Glutamatergic neuron (in vitro differentiated cells): ENCODE measurements at places on chromosomes 6 and 20. TPM values are rescaled to one million over a fixed set of nuclear protein-coding genes. Genes with fewer than 3 reads are reported as not detected.
A peak's percentile ranks its signal among the peaks of the same experiment; 100 is the strongest.

- DNase-seq = no peak
Observed at GRCh38 chr6:152846825-152847224, 96.2 kb downstream of the VIP start.

DNA sequence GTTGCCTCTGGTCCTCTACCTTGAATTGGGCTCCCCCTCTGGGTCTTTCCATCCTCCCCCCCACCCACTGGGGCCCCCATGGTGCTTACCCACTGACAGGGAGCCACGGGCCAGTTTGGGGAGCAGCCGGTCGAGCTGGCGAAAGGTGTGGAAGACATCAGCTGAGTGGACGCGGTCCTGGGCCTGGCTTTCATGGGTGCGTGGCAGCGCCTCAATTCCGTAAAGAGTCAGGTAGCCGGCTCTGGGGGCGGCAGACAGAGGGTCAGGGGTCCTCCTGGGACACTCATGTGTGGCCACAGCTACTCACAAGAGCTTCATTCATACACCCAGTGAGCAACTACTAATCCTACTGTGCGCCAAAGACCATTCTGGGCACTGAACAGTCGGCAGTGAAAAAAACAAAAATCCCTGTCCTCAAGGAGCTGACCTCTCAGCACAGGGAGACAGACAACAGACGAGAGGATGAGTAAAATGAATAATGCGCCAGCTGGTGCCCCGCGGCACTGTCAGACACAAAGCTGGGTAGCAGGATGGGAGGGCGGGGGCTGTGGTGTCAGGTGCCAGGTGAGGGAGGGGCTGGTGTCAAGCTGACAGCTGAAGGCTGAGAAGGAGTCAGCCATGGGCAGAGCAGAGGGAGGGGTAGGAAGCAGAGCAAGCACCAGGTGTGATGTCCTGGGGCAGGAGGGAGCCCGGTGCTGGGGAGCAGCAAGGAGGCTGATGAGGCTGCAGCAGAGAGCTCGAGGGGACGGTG is 28.3 kb downstream of the PTGIS start:
- no peak for DNase-seq

DNA sequence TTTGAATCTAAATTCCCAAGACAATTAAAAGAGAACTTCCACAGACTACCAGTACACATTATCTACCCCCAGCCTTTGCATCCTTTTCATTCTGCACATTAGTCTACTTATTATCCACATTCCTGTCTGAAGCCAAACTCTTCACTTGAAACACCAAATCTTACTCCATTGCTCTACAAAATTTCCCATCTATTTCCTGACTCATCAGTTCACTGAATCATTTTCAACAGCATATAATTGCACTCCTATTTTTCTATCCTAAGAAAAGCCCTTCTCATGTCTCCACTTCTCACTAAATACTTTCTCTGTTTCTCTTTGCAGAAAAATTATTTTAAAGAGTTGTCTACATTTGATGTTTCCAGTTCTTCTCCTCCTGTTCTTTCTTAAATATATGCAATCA is 239.4 kb upstream of the FERMT1 start:
- no peak for DNase-seq

DNA sequence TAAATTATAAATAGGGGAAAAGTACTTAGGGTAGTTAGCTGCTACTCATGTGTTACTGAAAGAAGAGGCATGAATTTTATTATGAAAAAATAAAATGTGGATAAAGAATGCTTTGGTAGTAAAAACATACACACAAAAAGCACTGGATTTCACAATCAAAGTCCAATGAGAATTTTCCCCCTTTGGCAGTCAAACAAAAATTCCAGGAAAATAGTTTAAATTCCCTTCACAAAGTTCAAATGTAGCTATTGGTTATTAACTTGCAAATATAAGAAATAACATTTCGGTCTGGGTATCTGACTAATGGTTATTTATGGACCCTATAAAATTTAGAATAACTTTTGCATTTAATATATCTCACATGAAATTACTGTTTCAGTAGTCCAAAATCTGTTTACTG is 210.4 kb downstream of the FOXC1 start:
- DNase-seq = no peak

GRCh38 chr6:13413466-13413862 is 73.9 kb downstream of the GFOD1 start:
- no peak for DNase-seq

DNA sequence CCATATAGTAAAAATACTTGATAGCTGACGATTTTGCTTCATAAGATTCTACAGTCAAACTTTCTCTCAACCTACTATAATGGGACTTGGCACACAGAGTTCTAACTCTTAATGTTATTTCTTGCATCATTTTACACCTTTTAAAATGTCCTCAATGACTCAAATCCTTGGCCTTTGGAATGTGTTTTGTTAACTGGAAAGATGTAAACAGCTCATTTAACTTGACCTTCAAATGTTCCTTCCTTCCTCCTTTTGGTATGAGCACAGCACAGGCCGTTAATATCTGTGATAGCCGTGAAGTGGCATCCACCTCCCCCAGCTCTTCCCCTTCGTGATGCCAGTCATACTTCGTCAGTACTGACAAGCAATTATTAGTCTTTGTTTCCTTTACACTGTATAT is 972.0 kb upstream of the CITED2 start:
- DNase-seq = no peak

DNA sequence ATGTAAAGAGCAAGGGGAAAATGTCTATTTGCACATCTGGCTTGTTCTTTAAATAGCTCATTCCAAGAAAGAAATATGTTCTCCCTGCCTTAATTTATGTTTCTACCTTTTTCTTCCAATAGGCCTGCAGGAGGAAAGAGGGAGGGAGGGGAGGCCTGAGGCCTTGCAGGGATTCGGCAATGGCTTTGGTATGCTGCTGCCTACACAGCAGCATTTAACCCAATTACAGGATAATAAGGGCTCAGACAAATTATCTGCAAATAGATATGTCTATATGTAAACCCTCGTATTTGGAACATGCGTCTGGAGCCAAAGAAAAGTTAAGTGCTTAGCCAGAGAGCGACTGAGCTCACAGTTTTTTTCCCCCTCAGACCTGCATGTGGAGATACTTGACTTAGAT is 277.2 kb downstream of the CDC5L start:
- DNase-seq = no peak

DNA sequence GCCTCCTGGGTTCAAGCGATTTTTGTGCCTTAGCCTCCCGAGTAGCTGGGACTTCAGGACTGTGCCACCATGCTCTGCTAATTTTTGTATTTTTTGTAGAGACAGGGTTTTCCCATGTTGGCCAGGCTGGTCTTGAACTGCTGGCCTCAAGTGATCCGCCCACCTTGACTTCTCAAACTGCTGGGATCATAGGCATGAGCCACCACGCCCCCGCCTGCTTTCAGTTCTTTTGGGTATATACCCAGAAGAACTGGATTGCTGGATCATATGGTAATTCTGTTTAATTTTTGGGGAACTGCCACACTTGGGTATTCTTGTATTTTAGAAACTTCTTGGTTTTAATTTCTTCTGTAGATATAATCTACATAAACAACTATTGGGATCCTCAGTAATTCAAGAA is 17.0 kb downstream of the CDS2 start:
- DNase-seq = no peak

GRCh38 chr6:155248008-155249001 is 15.5 kb upstream of the CLDN20 start:
- peak; percentile 48 for DNase-seq

DNA sequence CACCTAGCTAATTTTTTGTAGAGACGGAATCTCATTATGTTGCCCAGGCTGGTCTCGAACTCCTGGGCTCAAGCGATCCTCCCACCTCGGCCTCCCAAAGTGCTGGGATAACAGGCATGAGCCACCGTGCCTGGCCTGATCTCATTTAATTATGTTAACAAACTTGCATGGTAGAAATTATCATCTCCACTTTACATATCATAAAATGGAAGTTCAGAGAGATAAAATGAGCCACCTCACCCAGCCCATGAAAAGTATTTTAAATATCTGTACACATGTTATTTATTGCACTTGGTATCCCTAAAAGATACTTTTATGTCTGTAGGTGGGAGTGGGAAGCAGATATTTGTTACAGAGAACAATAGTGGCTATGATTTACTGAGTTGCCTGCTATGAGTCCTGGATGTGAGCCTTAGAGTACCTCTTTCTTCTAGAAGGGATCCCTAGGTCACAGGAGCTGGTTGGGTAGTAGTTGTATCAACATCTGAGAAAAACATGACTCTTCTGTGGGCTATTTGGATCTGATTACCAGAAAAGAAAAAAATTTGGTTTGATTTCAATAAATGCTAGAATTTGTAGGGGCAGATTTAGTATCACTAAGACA is 52.4 kb upstream of the EIF2S2 start:
- DNase-seq = no peak

DNA sequence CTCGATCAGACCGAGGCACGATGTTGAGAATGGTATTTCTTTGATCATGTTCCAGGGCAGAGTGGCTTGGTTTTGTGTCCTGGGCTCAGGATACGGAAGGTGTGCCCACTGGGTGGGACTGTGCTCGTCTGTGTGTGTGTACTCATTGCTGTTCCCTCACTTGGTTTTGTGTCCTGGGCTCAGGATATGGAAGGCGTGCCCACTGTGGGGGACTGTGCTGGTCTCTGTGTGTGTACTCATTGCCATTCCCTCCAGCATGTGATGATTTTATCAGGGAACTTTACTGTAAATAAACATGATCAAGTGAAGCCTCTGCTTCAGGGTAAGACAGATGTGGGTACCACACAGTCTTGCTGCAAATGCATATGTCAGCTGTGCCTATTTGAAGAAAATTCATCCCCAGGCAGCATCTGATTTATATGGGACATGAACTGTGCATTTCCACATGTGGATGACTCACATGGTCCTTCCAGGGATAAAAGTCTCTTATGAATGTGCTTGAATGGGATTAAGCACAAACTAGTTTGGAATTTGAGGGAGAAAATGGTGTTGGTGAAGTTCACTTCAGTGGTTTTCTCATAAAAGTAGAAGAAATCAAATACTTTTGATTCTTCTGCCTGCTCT is 274.3 kb downstream of the QKI start:
- no peak for DNase-seq

- DNase-seq = no peak
Observed at GRCh38 chr6:119052292-119052889, 26.1 kb downstream of the FAM184A start.

DNA sequence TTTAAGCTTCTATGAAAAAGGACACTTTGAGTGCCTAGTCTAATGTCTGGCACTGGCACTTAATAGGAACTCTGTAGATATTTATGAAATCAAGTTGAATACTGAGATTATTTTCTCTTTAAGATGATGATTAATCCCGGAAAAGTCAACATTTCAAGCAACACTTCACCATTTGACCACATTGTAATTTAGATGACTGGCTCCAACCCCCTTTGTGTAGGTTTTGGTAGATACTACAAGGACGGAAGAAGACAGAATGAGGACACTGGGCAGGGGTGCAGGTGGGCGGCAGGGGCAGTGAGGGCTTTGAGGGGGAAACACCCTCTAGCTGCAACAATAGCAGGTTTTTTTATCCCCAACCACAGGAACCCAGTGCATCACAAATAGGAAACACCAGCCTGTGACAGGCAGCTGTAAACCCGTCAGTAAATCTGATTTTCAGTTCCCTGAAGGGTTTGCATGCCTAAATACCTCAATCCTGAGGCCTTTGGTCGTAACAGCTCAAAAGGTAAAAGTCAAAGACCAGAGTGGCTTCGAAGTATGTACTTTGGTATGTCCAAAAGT is 4.6 kb downstream of the DTNBP1 start:
- DNase-seq = no peak

DNA sequence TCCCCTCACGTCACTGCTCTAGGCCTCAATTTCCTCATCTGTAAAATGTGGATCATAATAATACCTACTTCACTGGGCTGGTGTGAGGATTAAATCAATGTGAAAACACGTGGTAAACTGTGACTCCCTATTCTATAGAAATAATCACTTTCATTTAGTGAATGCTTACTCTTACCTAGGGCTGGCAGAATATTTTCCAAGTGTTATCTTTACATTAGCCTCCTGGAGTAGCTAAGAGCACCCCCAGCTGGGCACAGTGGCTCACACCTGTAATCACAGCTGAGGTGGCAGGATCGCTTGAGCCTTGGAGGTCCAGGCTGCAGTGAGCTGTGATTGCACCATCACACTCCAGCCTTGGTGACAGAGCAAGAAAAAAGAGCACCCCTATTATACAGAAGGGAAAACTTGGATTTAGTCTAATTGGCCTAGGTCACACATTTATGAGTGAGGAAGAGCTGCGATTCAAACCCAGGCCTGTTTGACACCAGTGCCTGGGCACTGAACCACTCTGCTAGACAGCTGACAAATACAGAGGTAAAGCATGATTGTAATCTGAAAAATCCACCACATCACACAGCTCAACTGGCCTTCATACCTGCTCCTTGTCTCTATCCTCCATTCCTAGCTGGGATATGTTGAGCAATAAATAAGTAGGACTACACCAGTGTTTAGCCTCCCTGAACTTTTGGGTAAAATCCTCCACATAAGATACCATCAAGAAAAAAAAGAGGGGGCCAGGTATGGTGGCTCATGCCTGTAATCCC is 1.4 kb upstream of the SNTA1 start:
- no peak for DNase-seq

DNA sequence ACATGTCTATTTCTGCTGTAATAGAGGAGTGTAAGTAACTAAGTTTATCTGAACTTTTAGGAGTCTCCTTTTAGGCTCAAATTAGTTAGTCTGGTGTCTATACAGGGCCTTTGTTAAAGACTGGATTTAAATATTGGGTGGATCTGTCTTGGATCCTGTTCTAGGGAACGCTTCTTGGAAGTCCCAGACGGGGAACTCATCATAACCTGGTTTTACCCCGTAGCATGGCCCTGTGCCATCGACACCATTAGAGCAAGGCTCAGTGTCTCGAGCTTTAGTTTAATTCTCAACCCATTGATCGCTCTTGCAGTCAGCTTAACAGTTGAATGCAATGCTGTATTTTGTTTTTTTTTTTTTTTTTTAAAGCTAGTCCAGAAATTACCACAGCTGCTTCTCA is 89.9 kb downstream of the CARMIL1 start:
- DNase-seq = no peak

DNA sequence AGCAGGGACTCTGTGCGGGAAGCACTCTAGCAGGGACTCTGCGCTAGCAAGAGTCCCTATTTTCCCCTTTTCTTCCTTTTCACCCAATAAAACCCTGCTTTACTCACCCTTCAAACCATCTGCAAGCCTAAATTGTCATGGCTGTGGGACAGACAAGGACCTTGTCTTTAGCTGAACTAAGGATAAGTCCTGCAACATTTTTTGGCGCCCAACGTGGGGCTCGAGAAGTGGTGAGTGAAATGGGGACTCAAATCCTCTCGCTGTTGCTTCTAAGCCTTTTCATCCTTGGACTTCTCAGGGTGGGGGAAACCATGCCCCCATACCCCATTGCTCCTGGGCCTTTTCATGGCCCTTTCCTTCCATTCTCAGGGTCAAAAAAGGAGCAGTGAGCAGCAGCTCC is 46.4 kb downstream of the IMPG1 start:
- DNase-seq = peak; percentile 67

Gene CDC25B
- total RNA-seq = 27.6 TPM

Gene DAAM2
- total RNA-seq = 0.59 TPM

Gene OTOR
- total RNA-seq = not detected

Gene SLC13A3
- total RNA-seq = 5.8 TPM

Gene PFDN4
- 51.6 TPM for total RNA-seq

Gene PHACTR3
- 37.0 TPM for total RNA-seq

Gene CDC5L
- total RNA-seq = 19.6 TPM

Gene ADISSP
- 54.6 TPM for total RNA-seq

Gene GMEB2
- 12.8 TPM for total RNA-seq

Gene THBS2
- 3.1 TPM for total RNA-seq

Gene KCNK16
- total RNA-seq = not detected

Gene RWDD2A
- 7.6 TPM for total RNA-seq

Gene HTR1B
- total RNA-seq = 4.2 TPM

Gene KIAA1755
- 1.6 TPM for total RNA-seq

Gene NKX2-2
- total RNA-seq = 1.2 TPM

Gene SMLR1
- total RNA-seq = not detected

Gene RBM24
- 4.9 TPM for total RNA-seq
